ENCODE measurements at places on chromosomes 16 and 17.

DNA sequence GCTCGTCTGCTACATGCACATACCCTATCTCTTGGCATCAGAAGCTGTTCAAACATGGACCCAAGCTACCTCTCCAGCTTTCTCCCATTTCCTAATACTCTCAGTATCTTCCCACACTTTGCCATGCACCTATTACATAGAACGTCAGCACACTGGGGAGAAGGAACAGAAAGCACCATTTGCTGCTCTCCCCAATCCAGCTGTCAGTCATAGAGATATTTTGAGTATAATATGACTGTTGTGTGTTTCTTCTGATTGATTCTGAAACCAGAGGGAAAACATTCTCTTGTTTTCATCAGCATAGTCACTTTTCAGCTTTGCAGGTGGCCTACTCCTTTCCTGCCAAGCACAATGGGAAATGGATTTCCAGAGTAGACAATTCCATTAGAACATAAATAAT, 107.1 kb downstream of the ADAMTS18 start:
- no peak for DNase-seq

DNA sequence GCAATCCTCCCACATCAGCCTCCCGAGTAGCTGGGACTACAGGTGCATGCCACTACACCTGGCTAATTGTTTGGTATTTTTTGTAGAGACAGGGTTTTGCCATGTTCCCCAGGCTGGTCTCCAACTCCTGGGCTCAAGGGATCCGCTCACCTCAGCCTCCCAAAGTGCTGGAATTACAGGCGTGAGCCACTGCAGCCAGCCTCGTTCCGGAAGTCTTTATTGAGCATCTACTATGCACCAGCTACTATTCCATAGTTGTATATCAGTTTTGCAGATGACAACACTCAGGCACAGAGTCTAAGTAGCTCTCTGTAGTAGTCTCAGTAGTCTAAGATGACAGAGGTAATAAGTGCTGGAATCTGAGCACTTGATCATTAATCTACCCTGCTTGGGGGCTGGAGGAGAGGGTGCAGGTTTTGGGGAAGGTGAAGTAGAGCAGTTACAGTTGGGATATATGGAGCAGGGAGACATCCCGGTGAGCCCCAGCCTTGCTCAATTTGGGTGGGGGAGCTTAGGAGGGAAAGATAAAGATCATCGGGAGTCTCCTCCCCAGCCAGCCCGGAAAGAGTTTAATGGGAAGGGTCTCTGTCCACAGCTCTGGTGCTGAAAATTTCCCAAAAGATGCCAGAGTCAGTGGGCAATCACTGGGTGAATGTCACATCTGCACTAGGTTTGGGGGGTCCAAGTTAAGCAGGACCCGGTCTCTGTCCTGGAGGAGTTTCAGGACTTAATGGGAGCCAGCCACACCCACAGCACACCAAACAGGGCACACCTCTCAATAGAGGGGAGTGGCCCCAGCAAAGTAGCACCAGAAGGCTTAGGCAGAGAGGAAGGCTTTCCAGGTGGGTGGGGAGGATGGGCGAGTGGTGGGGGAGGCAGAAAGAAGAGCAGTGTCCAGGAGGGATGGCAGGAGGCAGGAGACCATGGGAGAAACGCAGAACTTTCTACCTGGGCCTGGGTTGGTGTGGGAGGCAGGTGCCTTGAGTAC, 1.7 kb downstream of the OTOP3 start:
- DNase-seq = peak; percentile 42

GRCh38 chr17:77783991-77784820, 174.3 kb upstream of the TNRC6C start:
- DNase-seq = no peak

DNA sequence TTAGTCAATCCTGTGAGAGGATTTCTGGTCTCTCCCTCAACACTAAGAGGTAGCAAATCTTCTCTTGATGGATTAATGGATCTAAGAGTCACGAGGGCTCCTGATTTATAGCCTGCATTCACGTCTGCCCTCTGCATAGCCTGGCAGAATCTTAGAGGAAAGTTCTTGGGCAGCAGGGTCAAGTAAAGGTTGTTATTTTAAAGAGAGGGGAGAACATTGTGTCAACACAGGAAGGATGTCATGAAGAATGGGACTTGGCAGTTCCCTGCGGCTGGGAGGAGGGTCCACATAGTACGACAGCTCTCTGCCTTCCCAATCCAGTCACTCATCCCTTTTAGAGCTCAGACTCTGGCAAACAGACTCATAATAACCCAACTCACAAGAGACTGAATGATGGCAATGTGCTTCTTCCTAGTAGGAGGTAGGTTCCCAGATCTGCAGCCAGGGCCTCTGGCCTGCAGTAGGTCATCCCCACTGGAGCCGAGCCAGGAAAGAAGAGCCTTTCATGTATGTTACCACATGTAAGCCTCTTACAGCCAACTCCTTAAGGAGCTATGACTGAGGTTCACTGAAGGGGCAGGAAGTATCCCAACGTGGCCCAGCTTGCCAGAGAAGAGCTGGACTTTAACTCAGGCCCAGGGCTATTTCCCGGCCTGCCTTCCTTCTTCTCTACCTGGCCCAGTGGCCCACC, 25.4 kb upstream of the RPTOR start:
- DNase-seq = no peak

- DNase-seq = no peak
Measured at GRCh38 chr17:33053676-33054075, 62.0 kb downstream of the SPACA3 start.

- DNase-seq = no peak
Measured at GRCh38 chr16:546909-547770, 13.1 kb upstream of the PRR35 start.

DNA sequence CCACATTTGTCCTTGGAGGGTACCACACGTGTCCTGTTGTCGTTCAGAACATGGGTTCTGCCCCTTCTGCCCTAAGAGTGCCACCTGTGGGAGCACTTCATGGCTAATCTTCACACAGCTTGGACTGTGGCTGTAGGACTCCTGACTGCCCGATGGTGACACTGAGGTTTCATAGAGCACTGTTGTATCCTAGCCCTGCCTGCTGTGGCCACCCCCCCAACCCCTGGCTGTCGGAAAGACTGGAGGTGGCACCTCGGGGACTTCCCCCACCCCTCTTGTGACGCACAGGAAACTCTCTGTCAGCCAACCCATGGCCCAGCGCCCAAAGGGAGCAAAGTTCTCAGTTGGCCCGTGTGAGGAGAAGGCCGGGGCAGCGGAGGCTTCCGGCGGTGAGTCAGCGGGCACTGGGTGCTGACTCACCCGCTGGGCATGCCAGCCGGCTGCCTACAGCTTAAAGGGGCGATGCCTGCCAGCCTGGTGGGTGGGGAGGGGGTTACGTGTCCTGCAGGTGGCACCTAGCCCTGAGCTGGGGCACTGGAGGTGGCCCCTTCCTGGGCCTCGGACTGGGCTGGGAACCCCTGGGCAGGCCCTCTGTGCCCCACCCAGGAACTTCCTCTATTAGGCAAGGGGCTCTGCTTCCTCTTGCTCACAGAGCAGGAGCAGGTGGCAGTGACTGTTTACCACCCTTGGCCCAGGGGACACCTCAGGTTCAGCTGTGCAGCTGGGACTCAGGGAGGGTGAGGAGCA, 3.4 kb downstream of the MAP2K3 start:
- peak; percentile 87 for DNase-seq

DNA sequence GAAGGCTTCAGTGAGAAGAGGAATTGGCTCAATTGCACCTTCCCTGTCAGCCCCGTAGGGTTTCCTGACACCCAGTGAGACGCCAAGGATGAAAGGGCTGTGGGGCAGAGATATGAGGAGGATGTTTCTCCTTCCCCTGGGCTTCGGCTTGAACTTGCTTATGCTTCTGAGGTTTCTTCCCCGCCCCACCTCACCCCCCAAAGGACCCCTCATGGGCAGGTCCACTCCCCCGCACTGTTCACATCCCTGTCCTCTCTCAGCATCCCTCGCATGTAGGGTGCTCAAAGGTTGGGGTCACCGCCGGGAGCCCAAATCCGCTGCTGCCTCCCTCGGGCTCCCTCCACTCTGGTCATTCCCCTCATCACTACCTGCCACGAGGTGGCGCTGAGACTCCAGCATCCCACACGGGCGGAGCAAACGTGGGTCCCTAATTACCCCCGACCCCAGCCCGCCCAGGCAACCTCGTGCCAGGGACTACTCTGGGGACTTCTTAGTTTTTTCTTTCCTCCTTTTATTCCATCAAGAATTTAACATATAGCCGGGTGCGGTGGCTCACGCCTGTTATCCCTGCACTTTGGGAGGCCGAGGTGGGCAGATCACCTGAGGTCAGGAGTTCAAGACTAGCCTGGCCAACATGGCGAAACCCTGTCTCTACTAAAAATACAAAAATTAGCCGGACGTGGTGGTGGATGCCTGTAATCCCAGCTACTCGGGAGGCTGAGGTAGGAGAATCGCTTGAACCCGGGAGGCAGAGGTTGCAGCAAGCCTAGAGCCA, 3.3 kb upstream of the TRARG1 start:
- peak; percentile 54 for DNase-seq

DNA sequence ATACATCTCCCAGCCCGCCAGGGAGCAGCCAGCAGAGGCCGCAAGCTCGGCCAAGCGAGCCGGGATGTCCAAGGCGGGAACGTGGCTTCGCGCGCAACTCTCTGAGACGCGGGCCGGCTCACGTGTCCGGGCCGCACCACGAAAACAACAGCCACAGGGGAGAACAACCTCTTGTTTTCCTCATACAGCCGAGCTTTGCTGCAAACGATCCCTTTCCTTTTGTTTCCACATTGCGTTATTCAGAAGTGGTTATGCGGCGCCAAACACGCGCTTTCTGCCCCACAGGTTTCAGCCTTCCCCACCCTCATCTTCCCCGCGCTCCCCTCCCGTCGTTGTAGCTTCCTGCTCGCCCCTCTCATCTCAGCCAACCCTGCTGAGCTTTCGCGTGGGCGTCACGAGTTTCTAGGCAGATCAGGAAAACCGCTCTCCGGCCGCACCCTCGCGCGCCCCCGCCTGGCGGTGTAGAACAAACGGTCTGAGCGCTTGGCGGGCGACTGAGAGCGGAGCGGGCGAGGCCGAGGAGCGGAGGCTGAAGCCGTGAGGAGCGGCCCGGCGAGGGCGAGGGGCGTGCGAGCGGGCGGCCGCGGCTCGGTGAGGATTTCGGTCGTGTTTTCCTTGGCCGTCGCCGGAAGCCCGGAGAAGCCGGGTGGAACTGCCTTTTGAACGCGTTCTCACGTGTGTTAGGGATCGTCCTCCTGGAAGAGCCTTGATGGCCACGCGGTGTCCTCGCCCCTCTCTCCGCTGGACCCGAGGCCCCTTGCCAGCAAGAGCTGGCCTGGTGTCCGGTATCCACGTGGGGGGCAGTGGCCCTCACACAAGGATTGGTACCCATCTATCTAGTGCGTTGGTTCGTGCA, 6.6 kb upstream of the SMARCD2 start:
- DNase-seq = no peak

DNA sequence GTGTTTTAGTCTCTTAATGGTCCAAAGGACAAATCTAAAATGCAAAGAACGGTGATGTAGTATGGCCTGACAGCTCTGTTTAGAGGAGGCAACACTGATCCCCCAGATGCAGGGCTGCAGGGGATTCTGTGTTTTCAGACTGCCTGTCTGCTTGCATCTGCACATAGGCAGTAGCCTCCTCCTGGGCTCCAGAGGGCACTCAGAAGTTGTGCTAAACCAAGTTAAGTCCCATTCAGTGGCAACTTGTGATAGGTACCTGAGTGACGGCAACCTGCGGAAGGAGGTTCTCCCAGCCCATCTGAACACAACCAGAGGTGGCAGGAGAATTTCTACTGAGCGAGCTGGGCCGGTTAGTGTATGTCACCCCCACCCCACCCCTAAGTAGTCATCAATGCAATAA, 9.9 kb downstream of the HAS3 start:
- no peak for DNase-seq

DNA sequence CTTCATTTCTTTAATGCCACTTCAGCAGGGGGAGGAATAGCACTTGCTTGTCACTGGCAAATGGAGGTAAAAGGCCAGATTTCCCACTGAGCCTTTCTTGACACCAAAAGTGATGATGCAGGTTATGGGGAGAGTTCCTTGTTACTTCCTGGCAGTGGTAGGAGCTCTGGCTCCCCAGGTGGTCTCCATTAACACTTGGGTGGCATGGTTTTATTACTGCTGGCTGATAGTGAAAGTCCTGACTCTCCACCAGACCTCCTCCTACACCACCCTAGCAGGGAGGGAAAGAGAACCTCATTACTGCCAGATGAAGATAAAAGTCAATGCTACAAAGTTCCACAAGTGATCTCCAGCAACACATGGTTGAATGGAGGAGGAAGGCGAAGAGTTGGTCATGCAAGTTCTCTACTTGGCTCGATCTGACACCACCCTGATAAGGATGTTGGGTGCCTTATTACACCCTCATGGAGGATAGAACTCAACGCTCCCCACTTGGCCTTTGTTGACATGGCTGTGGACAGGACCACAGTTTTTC, 152.7 kb upstream of the GNAO1 start:
- no peak for DNase-seq

GRCh38 chr17:80312621-80313135, 52.0 kb downstream of the RNF213 start:
- no peak for DNase-seq

DNA sequence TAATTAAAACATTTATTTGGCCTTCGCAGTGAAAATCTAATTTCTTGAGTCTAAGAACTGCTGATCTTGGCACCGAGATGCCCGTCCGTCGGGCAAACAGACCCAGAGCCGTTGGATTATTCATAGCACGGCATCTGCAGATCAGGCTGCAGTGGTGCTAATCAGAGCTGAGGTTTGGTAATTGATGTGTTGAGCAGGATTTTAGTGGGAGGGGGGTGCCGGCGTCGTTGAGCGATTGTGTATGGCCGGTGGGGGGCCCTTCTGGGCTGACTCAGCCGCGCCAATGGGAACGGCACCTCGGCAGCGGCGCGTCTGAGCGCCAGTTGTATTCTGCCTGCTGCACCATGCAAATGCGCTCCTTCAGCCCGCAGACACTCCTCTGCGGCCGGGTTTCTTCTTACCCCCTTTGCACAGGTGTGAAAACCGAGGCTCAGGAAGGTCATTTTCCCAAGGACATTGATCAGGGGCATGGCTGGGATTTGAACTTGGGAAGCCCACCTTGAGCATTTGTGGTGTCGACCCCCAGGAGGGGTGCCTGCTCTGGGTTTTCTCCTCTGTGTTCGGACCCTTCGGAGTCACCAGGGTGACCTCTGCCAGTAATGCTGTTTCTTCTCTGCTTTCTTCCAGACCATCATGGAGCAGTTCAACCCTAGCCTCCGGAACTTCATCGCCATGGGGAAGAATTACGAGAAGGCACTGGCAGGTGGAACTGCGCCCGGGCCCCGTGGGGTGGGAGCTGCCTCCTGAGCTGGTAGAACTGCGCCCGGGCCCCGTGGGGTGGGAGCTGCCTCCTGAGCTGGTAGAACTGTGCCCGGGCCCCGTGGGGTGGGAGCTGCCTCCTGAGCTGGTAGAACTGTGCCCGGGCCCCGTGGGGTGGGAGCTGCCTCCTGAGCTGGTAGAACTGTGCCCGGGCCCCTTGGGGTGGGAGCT, 18.4 kb downstream of the BAIAP2 start:
- no peak for DNase-seq

- no peak for DNase-seq
Measured at GRCh38 chr17:11485336-11486100, 112.8 kb upstream of the DNAH9 start.

GRCh38 chr17:48176471-48176855, 68.9 kb downstream of the SNX11 start:
- no peak for DNase-seq

GRCh38 chr17:2610195-2611175, 17.0 kb downstream of the PAFAH1B1 start:
- no peak for DNase-seq
